Mammary epithelial cell (primary cell): ENCODE measurements at places on chromosomes 5 and 9. TPM values are rescaled to one million over a fixed set of nuclear protein-coding genes. Genes with fewer than 3 reads are reported as not detected.

- no peak for DNase-seq
Observed at GRCh38 chr9:128105538-128106175, 21.9 kb downstream of the PTGES2 start.

GRCh38 chr9:134618833-134619447 lies 22.7 kb upstream of the COL5A1 start:
- DNase-seq = no peak

The C5 gene
- total RNA-seq = 1.3 TPM

DNA sequence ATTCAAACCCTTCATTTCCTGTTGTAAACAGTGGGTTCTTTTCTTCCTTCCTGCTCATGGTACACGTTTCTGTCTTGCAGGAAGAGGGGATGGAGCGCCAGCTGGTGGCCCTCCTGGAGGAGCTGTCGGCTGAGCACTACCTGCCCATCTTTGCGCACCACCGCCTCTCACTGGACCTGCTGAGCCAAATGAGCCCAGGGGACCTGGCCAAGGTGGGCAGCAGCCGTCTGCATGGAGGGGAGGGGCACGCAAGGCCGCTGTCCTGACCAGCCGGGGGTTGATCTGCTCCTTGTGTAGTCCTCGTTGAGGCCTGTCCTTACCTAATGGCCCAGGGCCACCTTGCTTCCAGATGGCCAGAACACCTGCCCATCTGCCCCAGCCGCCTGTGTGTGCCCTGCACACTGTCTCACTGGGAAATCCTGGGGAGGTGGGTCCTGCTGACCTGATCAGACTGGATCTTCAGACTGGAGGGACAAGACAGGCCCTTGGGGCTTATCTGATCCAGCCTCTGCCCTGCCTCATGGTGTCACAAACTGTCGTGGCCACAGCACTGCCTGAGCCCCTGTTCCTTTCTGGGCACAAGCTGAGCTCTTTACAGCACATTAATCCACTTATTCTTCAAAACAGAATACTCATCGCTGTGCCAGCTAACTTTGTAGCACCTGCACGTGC lies 44.7 kb downstream of the LRSAM1 start:
- no peak for DNase-seq

- peak; percentile 37 for DNase-seq
Observed at GRCh38 chr5:123486951-123487655, 24.9 kb upstream of the CSNK1G3 start.
